ENCODE measurements at places on chromosomes 4 and X.

- no peak for DNase-seq
Observed at GRCh38 chr4:112142182-112142581, 3.1 kb upstream of the FAM241A start.

- no peak for DNase-seq
Observed at GRCh38 chr4:83753260-83753659, 217.4 kb downstream of the GPAT3 start.

DNA sequence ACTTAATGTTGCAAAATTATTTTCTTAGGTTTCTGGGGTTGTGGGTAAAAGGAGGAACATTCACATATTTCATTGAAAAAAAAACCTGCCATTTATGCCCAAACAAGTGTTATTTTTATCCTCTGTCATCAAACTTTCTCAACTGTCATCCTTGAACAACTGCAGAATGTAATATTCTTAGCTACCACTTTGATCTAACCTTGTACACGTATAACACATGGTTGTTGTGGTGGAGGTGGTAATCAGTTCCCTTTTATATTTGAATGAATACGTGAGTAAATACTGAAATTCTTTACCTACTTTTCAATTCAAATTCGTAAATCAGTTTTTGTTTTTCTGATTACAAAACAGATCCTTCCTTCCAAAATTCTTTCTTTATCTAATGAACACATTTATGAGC is 3.8 kb upstream of the AMMECR1 start:
- no peak for DNase-seq

DNA sequence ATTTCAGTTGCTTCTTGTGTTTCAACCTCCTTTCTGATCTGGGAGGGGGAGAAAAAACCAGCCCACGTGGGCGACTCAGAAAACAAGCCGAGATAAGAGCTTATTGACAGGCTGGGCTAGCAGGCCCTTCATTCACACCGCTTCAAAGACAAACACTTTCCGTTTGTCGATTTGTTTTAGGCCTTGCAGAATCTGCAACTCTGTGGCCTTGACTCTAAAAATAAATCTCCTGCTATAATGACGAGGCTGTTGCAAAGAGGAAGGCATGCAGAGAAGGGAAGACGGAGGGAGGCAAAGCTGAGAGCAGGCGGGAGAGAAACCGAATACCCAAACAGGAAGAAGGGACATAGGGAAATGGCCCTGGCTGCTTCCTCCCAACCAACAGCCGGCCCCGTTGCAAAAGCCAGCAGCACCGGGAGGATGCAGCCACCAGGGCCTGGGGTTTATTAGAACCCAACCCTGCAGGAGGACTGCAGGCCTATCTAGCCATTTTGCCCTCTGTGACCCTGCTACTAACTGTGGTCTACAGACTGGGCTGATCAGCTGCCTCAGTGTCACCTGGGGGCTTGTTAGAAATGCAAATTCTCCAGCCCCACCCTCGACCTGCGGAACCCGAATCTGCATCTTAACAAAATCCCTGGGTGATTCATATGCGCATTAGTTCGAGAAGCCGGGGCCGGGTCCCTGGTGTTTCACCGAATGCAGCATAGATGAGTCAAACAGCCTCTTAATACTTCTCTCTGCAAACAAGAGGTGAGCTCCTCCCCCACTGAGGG is 325.5 kb downstream of the BCOR start:
- no peak for DNase-seq

GRCh38 chr4:61204353-61205060 is 4.4 kb downstream of the ADGRL3 start:
- DNase-seq: no peak

DNA sequence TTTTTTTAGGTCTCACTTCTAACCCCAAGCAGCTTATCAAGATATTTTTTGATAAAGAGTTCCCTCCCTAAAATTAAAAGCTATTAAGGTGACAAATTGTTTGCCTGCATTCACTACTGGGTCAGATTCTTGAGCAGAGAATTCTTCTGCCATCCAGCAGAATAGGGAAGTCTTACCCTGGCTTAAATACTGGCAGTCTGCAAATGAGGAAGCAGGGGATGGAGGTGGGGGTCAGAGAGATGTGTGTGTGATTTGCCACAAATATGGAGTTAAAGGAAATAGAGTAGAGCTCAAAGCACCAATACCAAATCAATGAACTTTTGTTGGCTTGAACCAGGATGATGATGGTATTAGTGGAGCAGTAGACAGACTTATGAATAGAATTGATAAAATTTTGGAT is 122.2 kb downstream of the ANXA5 start:
- DNase-seq: no peak

GRCh38 chr4:105356194-105356593 is 117.7 kb downstream of the PPA2 start:
- DNase-seq: no peak

DNA sequence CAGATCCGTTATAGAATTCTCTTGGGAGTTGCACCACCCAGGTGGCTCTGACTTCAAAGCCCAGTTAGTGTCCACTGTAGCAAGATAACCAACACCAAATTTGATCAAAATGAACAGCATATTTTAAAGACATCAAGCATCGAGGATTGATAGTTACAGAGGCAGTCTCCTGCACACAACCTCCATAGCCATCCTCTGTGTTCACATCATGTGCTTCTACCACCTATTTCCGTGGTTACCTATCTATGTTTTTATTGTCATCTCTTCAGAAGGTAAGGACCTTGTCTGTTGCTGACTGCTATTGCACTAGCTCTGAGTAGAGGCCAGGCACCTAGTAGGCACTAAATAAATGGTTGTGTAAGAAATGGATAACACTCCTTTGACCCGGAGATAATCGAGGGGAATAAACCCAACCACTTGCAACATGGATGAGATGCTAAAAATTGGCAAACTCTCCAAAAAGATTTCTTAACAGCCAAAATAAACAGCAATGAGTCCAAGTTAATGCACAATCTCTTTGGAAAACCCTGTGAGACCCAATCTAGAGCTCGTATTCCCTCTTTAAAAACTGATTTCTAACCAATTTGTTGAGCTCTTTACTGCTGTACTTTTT is 14.7 kb upstream of the C1QTNF7 start:
- DNase-seq: no peak

GRCh38 chrX:110683925-110684324 is 111.7 kb downstream of the CHRDL1 start:
- no peak for DNase-seq

DNA sequence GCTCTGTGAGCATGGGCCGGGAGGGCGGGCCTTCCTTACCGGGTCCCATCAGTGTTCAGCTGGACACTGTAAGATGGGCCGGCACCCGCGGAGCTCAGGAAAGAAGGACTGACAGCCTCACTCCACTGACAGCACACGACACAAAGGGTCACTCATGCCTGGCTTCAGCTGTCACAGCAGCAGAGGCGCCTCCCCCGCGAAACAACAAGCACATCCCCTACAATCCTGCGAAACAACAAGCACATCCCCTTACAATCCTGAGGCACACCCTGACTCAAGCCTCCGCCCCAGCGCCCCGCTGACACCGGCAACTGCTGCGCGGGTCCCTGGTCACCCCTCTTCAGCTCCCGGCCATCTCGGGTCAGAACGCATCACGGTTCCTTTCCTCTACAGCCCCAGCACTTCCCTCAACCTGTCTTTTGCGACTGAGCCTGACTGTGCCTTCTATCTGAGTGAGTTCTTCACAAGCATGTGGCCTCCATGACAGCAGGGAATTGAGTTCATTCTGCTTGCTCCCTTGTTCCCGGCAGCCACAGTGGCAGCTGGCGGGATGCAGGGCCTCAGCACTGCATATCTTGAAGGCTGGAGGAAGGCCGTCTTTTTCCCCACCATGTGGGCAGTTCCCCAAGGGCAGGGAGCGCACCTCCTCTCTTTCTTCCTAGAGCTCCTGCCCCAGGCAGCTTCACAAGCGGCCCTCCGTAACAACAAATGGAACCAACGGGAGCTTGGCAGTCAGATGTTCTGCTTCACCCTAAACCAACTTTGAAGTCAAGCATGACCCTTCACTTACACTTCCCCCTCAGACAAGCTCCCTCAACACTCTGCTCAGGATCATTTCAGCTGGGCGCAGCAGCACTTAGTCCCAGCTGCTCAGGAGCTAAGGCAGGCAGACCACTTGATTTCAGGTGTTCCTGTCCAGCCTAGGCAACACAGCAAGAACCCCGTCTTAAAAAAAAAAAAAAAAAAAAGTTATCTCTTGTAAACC is 39.6 kb downstream of the SCD5 start:
- DNase-seq: peak; percentile 58

DNA sequence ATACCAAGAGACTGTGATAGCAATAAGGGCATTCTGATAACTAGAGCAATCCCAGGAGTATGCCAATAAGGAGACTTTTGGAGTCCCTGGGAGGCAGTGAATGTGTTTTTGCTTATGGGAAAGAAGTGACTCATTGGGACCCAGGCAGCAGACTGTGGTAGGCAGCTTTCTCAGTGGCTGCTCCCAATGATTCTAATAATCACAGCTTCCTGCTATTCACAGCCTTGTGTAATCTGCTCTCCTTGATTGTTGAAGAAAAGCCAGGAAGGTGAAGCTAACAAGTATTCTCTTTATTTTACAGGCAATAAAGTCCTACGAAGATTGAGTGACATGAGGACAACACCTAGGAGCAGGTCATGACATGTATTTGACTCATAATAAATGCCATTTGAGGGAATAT is 70.3 kb upstream of the DDX60 start:
- DNase-seq: no peak

Measured in ascending aorta (tissue), 2 donors.